Hypothalamus (tissue), 51 donors: ENCODE measurements at places on chromosomes 12 and 14.

DNA sequence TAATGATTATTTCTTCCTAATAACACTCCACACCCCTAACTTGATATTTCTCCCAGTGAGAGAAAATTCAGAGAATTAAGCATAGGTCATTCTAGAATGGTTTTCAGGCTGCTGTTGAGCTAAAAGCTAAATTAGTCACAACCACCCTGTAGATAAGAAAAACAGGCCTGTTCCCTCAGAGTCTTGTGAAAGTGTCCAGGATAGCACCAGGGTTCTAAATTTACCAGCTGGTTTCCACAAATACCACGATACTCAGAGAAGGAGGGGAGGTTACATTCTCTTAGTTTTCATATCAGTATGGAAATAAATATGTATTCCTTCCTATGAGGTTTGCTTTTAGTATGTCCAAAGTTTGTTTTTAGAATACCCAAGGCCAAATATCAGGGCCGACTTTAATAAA, 66.0 kb upstream of the YARS2 start:
- DNase-seq = no peak

DNA sequence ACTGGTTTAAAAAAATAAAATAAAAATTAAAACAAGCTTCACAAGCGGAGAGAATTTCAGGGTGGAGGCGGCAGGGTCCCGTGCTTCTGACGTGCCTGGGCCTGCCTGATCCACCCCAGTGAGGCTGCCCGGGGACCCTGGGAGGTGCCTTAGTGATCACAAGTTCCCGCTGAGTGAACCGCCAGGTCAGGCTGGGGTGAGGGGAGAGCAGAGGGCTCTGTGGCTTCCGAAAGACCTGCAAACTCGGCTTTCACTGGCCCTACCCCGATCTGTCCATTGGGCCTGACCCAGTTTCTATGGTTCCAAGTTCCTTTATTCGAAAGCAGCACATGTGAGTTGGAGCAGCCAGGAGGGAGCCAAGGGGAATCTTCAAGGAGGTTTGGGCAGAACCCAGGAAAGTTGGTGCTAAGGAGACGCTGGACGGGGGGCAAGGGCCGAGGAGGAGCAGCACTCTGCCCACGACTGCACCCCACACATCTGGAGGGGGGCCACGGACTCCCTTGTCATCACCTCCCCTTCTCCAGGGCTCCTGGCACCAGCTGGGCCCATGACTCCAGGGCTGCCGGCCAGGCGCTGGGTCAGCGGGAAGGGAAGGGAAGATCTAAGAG, 12.9 kb downstream of the MMP14 start:
- no peak for DNase-seq

- no peak for DNase-seq
Measured at GRCh38 chr12:72203764-72204335, 68.3 kb upstream of the TRHDE start.

DNA sequence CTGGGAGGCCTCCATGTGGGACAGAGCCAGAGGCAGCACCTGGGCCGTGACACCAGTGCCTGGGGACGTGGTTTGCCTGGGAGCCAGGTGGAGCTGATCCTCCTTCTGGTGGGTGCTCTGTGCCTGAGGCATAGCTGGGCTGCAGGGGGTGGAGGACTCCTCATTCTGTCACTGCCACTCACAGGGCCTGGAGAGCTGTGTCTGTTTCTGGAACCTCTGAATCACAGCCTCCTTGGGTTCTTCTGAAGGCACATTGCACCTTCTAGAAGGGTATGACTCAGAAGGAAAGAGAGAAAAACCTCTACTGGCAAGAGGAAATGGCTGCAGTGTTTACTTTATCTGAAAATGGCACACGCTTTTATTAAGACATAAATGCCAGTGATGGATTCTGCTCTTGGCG, 659.8 kb downstream of the VRK1 start:
- no peak for DNase-seq

DNA sequence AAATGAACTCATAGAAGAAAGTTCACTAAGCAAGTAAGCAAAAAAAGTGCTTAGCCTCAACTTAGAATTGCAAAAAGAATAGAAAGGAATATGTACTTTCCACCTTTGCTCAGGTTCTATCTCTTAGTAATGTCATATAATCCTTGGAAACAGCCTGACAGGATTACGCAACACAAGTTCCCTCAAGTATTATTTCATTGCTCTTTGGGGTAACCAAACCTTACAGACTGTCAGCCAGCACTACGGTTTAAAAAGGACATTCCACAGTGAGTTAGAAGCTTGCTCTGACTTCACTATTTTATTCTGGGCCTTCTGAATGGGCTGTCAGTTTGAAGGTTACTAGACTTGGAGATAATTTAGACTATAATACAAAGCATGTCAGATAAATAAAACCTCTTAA, 264.0 kb downstream of the ATXN7L3B start:
- DNase-seq = no peak

- DNase-seq = no peak
Measured at GRCh38 chr12:121713257-121713777, 765 bp downstream of the TMEM120B start.

- DNase-seq = no peak
Measured at GRCh38 chr14:71327691-71328090, 420.4 kb downstream of the PCNX1 start.

GRCh38 chr12:107477947-107478610, 207.5 kb upstream of the PWP1 start:
- no peak for DNase-seq

DNA sequence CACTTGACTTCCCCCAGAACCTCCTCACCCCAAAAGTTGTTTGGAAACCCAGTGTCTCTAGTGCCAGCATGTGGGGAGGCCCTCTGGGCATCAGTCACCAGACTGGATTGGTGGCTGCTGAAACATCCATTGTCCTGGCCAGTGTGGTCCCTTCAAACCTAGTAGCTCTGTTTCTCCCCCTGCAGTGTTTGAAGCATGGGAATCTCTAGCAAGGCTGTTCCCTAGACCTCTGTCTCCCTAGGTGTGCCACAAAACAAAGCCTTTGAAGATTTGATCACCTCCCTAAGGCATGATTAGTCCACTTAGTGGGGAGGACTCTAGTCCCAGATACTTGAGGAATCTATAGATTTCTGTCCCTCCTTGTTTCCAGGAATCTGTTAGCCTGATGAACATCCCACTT, 60.3 kb downstream of the ARF6 start:
- DNase-seq = no peak

DNA sequence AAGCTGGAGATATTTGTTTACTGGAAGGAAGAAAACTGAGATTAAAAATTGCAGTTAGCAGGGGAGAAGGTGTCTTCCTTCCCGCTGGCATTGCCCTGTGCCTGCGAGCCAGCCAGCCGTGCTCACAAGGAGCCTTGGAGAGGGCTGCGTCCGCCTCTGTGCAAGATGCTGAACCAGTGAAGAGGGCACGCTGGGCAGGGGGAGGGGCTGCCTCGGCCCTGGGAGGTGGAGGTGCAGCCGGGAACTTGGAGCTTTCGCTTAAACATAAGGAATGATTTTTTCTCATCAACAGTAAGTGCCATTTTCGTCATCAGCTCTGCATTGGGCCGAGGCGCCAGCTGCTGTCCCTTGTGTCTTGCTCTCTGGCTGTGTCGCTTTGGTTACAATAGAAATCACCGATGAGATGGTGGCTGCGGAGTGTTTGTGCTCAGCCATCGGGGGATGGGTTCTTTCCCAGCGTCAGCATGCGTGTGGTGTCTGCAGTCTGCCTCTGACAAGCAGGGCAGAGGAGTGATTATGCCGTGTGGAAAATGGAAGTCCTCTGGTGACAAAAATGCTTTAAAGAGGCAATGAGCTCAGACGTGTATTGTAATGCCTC, 97.3 kb downstream of the ESR2 start:
- DNase-seq = no peak

- DNase-seq = no peak
Measured at GRCh38 chr12:49696723-49697122, 10.5 kb downstream of the FMNL3 start.

GRCh38 chr14:60905923-60906322, 75.0 kb downstream of the TRMT5 start:
- no peak for DNase-seq

- DNase-seq = no peak
Measured at GRCh38 chr14:37792124-37792523, 196.7 kb downstream of the TTC6 start.

GRCh38 chr12:71456990-71457389, 17.4 kb downstream of the LGR5 start:
- DNase-seq = no peak

DNA sequence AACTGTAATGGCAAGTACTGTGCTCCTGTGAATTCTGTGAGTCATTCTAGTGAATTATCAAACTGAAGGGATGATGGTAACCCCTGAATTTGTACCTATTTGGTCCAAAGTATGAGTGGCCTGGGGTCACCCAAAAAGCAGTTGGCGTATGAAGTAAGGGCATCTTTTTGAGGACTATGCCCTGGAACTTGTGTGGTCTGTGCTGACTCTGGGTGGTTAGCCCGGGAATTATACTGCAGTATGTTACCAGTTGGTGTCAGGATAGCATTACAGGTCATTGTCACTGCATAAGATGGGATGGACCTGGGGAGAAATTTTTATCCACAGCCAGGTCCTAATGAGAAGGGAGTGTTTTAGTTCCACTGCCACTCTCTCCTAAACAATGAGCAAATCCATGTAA, 174.7 kb downstream of the SSPN start:
- no peak for DNase-seq

- DNase-seq = no peak
Measured at GRCh38 chr12:60194678-60195077, 598.8 kb downstream of the SLC16A7 start.

GRCh38 chr12:68206446-68206845, 19.2 kb downstream of the IL26 start:
- no peak for DNase-seq

- no peak for DNase-seq
Measured at GRCh38 chr14:95516554-95517181, at the start of gene SYNE3. Gene SYNE3 (minus strand): TSS chr14:95516650. CDS start chr14:95475821, 40,829 bp downstream.

GRCh38 chr12:21683115-21683514, 25.5 kb upstream of the LDHB start:
- DNase-seq = no peak

DNA sequence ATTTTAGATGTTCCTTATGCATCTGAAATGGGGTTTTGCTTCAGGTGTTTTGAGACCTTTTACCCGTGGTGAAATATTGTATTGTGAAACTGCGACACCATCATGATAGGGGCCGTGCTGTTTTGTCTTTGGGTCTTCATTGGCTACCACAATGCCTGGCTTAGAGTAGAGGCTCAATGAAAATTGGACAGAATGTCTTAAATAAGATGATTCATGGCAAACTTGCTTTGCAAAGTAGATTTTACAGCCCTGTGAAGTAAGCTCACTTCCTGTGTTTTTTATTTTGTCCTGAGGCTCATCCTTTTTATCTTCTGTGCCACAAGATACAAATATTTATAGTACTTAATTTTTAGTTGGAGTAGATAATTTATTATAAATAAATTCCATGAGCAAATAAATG, 111.3 kb upstream of the FRMD6 start:
- no peak for DNase-seq

GRCh38 chr12:1534748-1535147, 59.6 kb downstream of the FBXL14 start:
- DNase-seq = no peak

GRCh38 chr14:87656315-87656714, 336.7 kb downstream of the GALC start:
- no peak for DNase-seq

DNA sequence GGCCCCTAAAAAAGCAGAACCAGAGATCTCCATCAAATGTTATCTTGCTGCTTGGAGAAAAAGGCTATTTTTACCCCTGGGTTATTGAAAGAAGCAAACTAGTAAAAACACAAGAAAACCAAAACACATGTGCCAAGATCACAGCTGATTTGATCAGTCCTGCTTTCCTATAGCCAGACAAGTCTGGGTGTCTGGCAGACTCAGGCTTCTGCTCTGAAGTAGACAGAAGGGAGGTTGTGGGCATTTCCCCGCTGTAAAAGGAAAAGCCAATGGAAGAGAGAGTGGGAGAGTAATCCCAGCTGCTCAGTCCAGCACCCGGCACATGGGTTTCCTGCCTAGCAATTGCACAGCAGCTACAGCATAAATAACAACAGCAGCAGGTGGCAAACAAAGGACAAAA, 177.9 kb downstream of the PHLDA1 start:
- no peak for DNase-seq

- DNase-seq = no peak
Measured at GRCh38 chr14:75522983-75523318, 682 bp downstream of the BATF start.

GRCh38 chr12:113858841-113859386, 107.2 kb downstream of the RBM19 start:
- DNase-seq = no peak

DNA sequence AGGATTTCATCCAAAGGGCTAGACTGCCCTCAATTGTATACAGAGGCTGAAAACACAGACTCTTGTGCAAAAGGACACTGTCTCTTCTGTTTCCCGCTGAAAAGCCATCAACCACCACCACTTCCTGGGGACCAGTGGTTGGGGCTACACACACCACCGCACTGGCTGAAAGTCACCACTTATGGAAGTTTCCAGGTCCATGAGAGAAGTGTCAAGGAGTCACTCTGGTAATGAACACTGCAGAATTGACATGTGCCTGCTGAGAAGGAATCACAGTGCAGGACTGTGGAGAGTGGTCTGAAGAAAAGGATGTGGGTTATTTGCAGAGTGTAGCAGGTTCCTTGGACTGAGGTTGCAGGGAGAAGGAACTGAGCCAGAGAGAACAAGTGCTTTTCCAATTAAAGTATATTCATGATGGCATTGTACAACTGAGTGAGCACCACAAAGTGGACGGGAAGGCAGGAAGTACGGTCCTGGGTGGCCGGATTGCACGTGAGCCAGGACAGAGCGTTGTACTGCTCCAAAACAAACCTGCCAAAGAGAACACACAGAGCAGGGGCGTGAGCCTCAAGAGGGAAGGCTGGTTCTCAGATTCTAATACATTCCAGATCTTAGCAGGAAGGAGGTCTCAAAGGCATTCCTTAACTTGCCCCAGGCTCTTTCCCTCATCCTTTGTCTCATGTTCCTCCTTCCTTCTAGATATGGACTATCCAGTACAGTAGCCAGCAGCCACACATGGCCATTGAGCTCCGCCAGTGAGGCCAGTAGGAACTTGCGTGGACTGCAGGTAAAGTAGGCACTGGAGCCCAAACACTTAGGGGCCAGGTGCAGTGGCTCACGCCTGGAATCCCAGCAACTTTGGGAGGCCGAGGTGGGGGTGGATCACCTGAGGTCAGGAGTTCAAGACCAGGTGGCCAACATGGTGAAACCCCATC, 316.4 kb downstream of the MED13L start:
- no peak for DNase-seq

DNA sequence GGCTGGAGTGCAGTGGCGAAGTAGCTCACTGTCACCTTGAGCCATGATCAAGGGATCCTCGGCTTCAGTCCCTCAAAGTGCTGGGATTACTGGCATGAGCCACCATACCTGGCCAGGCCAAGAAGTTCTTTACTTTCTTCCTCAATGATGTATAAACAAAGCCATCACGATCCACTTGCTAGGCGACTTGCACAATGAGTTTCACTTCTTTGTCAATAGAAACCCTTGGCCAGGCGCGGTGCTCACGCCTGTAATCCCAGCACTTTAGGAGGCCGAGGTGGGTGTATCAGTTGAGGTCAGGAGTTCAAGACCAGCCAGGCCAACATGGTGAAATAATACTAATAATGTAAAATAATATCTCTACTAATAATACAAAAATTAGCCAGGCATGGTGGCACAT, 14.4 kb upstream of the SPSB2 start:
- DNase-seq = no peak

GRCh38 chr12:21823581-21823980, 49.1 kb upstream of the KCNJ8 start:
- peak; percentile 24 for DNase-seq

GRCh38 chr12:113666223-113666622, 194.6 kb upstream of the LHX5 start:
- DNase-seq = no peak
